H1 (cell line): ENCODE measurements at places on chromosomes 1 and 21.

DNA sequence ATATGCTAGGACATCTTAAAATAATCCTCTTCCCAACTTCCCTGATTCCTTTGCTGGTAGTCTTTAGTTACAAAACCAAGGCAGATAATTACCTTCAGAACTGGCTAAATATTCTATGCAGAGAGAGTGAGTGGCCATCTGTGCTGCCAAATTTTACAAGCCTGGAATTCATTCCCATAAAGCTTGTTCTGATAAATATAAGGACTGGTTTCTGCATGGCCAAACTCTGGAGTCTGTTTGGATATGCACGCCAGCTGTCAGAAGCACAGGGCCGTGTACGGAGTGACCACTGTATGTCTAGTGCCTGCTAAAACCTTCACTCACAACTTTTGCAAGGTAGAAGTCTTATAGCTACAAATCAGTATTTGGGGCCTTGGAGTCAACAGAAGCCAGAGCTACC is 66.5 kb upstream of the RAVER2 start:
- no peak for DNase-seq

DNA sequence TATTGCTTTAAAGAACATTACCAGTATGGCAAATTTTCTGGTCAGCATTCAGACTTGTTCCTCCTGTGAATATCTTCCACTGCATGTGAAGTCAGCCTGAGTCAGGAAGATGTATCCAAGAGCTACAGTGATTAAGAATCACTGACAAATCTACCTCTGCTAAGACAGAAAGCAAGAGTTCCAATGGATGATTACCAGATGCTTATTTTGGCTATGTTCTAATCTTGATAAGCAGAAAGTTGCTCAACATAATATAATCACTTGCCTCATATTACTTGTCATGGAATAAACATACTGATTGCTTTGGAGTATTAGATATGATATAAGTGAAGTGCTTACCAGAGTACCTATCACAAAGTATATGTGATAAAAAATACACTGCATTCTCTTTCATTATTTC is 738.1 kb downstream of the ADGRL2 start:
- DNase-seq = no peak

GRCh38 chr1:25137106-25137505 is 95.2 kb downstream of the SYF2 start:
- DNase-seq = peak; percentile 13

GRCh38 chr1:60071296-60071695 is 2.3 kb downstream of the C1orf87 start:
- no peak for DNase-seq

GRCh38 chr1:218424502-218424901 is 79.4 kb downstream of the TGFB2 start:
- no peak for DNase-seq

- peak; percentile 96 for DNase-seq
Measured at GRCh38 chr1:177181631-177182291, 11.0 kb downstream of the BRINP2 start.

- no peak for DNase-seq
Measured at GRCh38 chr1:22875241-22875640, 97.4 kb downstream of the LACTBL1 start.

- no peak for DNase-seq
Measured at GRCh38 chr1:76494807-76495206, 372.5 kb upstream of the ST6GALNAC5 start.

DNA sequence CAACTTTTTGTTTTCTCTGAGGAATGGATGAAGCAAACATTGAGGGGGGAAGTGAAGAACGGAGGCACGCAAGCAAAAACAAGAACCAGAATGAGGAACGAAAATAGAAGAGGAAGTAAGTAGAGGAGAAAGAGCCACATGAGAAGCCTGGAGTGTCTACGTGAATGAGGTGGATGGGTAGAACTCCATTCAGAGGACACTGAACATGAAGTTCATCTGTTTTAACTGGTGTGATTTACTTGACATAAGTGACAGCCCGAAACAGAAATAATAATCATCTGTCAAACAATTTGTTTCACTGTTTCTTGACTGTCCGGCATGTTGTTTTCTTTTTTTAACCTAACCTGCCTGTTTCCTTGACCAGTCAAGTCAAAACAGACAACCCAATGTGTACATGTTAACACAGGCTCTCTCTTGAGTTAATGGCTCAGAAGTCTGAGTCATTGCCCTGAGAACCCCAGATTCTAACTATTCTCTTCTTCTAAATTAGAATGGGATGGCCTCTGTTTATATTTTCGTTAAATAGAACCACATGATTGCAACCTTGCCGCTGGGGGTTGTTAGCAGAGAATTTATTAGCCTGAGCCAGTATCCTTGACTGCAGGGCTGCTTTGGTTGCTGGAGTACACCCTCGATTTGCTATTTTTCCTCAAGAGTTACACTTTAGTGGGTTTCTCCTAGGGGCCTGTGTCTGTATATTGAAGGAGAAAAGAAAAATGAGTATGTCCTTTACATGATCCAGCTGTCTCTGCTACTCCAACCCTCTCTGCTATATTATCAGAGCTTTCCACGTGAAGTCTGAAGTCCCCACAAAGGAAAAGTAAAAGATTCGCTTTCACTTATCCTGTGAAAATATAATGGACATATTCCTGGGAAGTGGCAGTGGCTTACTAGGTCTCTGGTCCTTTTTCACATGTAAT is 151.7 kb downstream of the ZC3H11B start:
- DNase-seq = no peak

GRCh38 chr1:30733493-30733892 is 10.1 kb upstream of the MATN1 start:
- DNase-seq = no peak
